Left colon (tissue), 2 donors: ENCODE measurements at places on chromosomes 4 and X.

DNA sequence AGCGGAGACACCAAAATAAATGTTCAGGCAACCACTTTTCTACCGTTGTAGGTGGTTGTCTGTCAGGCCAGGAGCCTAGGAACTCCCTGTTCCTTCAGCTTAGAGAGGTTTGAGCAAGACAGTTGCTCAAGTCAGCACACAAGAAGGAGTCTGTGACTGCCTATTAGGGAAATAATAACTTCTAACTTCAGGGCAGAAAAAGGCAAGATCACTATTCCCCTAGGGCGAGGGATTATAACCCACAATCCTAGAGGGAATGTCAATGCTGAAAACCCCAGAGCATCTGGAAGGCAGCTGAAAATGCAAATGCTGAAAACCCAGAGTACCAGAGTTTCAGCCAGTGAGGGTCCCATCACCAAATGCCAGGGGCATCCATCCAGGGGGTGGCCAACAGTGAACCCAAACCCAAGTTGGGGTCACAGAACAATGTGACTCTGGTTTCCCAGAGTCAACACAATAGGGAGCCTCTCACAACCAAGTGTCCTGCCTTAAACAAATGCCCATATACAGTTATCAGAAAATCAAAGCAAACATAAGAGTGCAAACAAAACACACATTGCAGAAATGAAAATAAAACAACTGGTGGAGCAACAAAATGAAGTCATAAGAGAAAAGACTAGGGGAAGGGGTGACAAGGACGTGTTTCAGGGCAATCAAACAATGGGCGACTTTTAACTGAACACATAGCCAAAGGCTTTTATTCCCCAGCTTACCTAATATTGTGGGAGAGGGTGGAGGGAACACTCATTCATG lies 27.6 kb downstream of the MORF4L2 start:
- DNase-seq = no peak

GRCh38 chr4:11514779-11515419 lies 86.2 kb upstream of the HS3ST1 start:
- no peak for DNase-seq

GRCh38 chr4:110395421-110395820 lies 80.5 kb upstream of the ENPEP start:
- DNase-seq = no peak

DNA sequence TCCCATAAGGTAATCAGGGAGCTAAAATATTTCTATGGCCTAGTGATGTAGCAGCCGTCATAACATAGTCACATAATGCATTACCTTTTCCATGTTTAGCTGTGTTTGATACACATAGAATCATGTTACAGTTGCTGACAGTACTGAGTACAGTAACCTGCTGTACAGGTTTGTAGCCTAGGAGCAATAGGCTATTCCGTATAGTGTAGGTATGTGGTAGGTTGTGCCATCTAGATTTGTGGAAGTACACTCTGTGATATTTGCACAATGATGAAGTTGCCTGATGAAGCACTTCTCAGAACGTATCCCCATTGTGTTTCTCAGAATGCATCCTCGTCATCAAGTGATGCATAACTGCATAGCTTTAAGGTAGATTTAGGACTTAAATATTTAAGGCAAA lies 495.6 kb upstream of the ZFP42 start:
- DNase-seq = no peak

DNA sequence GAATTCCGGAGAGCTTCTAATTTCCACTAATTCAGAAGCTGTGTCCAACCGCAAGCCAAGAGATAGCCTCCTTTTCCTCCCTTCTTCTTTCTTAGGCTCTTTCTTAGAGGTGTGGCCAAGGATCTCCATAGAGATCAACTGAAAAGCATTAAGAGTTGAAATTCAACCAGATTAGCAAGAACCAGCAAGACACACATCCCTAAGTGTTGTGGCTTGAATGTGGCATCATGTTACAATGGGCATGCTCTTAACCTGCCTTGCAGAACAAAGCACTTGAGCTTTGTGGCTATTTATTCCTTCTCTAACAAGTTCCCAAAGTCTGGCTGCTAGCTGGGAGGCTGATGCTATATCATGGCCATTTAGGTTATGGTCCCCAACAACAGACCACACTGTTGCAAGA lies 10.4 kb downstream of the ANOS1 start:
- DNase-seq = no peak

DNA sequence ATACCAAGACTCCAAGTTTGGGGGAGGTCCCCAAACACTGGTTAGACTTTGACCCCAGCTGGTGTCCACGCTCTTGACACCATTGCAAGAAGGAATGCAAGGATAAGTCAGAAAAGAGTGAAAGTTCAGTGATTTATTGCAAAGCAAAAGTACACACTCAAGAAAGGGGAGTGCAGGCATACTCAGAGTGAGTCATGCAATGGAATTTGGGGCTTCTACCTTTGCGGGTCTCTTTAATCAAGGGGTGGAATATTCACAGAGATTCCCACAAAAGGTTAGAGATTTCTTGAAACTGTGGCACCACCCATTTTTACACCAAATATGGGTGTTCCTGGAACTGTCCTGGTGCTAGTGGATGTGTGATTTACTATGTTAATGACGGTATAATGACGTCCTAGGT lies 5.2 kb upstream of the SMIM10L2A start:
- no peak for DNase-seq

DNA sequence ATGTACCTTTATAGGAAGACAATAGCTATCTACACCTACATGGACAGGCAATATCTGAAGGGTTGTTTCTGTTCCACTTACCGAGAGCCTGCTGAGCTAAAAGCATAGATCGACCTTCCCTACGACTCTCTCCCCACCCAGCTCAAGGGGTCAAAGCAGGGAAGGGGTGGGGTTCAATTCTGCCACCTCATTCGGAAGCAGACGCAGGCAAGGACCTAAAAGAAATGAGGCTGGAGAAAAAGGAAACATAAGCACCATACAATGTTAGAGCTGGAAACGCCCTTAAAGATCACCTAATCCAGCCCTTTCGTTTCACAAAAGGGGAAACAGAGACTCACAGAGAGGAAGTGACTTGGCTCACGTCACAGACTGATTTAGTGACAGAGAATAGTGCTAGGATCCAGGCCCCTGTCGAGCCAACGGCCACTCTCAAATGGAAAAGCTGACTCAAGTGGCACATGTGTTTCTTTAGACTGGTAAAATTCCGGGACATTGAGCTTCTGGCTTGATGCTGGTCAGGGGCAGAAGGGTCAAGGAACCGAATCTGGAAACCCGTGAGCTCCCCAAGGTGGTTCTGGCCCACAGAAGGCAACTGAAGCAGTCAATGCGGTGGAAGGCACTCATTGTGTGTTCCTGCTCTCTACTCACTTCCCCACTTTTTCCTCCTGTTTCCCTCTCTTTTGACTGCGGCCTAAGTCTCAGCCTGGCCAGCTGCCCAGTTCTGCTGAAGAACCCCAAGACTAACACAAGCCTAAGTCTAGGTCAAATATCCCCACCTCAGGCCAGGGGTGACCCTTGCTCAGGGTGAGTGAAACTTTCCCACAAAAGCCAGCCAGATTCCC lies 7.5 kb downstream of the SEPTIN6 start:
- DNase-seq = no peak

DNA sequence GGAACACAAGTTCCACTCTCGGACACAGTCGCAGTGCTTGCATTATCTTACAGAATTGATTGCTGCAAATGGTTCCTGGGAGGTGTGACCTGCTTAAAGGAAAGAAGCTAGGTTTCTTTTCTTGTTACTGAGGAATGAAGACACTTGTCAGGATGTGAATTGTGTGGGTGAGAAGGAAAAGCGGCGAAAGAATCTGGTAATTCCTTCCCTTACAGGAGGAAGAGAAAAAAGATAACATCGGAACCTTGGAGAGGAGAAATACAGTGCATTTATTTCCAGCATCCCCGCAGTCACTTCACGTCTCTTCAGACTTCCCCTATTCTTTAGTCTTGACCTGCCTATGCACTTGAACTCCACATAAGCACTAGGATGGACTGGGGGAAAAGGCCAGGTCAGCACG lies 389 bp upstream of the CCSER1 start:
- no peak for DNase-seq

DNA sequence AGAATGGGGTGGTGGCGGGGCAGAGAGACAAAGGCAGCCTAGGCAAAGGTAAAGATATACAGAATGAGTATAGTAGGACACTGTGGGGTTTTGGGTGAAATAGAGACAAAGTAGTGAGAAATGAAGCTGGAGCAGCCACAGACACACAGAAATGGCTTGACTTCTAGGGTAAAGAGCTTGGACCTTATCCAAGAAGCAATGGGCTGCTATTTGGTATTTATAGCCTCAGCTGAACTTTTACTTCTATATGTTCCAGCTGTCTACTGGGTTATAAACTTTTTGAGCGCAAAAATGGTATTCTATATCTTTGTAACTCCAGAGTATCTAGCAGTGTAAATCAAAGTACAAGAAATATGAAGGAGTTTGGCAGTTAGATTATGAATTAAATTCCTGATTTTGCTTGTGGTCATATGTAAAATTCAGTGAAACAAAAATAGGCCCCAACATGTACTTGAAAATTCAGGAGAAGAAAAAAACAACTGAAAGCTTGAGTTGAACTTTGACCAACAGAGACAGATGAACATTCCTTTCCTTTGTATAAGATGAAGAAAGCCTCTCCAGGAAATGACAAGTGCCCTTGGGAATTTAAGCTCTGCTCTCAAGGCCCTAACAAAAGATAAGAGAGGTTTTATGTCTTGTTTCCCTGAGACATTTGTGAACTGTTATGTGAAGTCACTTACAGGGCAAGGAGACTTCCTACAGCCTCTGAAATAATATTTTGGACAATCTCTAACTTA lies 354.1 kb downstream of the CHIC1 start:
- no peak for DNase-seq
